CD4-positive, alpha-beta T cell treated with Interleukin-17A for 4 hours (primary cell): ENCODE measurements at places on chromosomes 4 and X.

DNA sequence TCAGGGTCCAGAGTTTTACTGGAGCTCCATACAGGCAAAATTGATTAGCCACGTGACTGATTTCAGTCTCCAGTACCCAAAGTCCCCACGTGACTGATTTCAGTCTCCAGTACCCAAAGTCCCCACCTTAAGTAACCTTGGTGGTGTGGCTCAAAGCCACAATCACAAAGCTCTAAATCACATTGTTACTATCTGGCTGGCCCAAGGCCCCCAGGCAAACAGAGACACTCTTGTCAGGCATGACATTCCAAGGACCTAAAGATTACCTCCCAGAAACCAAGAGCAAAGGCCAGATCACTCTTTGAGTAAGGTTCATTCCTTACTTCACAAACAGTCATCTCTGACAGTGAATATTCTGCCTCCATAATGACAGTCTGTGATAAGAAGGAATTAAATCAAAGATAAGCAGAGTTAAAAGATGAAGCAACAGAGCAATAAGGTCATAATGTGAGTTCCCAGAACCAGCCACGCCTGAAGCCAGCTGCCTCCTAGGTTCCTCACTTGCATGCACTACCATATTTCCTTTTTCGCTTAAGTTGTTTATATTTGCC, 78.5 kb downstream of the ANXA3 start:
- no peak for DNase-seq

- peak; percentile 52 for DNase-seq
Measured at GRCh38 chr4:15882675-15883086, 55.9 kb downstream of the FGFBP1 start.

DNA sequence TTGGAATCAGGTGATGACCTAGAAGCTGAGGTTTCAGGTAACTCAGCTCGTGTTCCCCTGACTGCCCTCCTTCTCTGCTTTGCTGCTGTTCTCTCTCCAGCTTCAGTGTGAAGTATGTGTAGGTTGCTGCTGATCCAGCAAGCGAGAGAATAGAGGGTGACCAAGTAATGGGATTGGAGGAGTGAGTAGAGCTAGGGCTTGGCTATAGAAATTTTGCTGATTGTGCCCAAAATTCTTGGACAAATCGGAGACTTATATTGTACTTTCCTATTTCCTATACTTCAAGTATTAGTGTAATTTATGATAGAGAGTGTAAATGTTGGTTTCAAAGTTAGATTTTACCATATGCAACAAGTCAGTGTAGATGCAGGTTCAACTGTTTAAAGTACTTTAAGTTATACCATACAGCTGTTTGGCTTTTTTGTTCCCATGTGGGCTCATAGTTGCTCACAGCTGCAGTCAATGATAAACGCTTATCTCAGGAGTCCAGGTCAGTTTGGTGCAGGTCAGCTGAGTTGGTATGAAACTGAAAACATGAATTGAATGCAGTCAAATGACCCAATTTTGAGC, 48.0 kb downstream of the RAPGEF2 start:
- no peak for DNase-seq

- DNase-seq = no peak
Measured at GRCh38 chrX:38103857-38104812, 97.8 kb downstream of the SYTL5 start.

- DNase-seq = no peak
Measured at GRCh38 chr4:114527637-114528036, 71.0 kb upstream of the UGT8 start.

DNA sequence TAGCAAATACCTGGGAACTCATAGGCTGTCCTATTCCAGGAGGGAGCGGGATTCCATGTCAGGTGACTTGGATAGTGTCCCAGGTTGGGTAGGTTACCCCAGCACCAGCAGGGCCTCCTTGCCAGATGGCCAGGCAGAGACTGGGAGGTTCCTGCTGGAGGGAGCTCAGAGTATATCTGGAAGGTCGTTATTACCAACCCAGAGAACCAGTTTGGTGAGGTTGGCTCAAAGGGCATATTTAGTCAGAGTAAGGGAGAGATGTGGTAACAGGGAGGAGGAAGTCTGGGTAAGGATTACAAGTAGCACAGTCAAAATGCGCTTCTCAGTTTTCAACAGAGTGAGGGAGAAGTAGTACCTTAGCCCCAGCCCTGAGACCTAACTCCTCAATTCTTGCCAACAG, 53.3 kb upstream of the LNX1 start:
- DNase-seq = no peak

GRCh38 chrX:101958139-101958538, 26.3 kb upstream of the ZMAT1 start:
- DNase-seq = no peak

- no peak for DNase-seq
Measured at GRCh38 chr4:85200106-85200505, 233.6 kb upstream of the WDFY3 start.

DNA sequence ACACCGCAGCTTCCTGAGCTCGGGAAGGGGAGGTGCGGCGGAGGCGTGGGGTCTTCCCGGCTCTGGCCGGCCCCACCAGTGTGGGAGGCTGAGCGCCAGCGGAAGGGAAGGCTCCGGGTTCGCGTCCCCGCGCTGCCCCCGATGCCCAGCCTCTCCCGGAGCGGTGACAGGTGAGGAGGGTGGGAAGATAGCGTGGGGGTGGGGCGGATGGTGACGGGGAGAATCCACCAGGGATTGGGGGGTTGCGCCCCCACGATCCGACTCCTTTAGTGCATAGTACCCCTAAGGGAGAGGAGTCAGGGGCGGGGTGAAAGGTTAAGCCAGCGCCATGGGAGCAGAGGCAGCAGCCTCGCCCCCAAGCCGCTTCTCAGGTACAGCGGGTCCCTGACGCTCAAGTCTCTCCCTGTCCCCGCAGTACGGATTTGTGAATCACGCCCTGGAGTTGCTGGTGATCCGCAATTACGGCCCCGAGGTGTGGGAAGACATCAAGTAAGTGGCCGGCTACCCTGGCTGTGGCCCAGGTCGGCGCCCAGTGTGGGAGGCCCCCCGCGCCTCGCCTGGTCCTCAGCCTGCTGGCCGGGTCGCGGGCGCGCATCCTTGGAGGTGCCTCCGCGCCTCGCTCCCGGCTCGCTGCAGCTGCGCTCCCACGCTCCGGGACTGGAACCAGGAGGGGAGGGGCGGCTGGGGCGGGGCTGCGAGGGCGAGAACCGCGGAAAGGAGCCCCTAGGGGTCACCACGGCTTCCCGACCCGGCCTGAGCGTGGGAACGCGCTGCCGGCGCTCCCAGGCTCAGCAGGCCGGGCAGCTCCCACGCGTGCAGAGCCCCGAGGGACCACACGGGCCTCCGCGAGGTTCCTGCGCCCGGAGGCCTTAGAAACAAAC, 791 bp downstream of the GUCY1B1 start:
- no peak for DNase-seq

GRCh38 chrX:107207943-107208342, 1.5 kb downstream of the DNAAF6 start:
- no peak for DNase-seq

- DNase-seq = no peak
Measured at GRCh38 chrX:75963774-75964173, 178.7 kb upstream of the MAGEE2 start.

DNA sequence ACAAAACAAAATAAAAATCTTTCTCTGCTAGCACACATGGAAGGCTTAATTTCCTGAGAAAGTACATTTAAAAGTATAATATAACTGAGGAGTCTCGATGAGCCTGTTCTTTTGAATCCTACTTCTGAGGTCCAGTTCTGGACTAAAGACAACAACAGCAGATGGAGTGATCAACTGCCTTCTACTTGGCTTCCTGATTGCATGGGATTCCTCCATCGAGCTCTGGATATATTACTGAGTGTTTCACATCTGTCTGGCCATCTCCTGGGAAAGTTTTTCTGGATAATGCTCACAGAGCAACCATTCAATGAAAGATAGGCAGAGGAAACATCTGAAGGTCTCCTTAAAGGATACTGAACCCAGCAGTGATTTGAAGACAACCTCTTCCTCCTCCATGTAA, 42.6 kb downstream of the KDR start:
- no peak for DNase-seq

DNA sequence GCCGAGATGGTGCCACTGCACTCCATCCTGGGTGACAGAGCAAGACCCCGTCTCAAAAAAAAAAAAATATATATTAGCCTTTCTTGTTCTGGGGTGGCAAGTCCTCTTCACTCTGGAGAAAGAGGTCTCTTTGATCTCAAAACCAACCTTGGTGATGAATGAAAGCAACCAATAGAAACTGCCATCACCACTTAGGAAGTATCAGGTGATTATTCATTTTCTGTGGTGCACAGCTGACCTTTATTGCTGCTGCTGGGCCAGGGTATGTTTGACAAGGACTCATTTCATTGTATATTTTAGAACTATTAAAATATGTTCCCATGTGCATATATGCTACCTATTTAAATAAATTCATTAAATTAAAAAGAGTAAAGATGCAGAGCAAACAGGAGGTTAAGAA, 76.0 kb upstream of the KIT start:
- no peak for DNase-seq

GRCh38 chr4:54898656-54899340, 226.6 kb downstream of the KDR start:
- DNase-seq = no peak

GRCh38 chrX:117508021-117508420, 608.6 kb downstream of the KLHL13 start:
- no peak for DNase-seq

GRCh38 chrX:24668111-24668510, 21.0 kb upstream of the PCYT1B start:
- no peak for DNase-seq

GRCh38 chrX:107878106-107878505, 52.4 kb downstream of the MID2 start:
- no peak for DNase-seq

- no peak for DNase-seq
Measured at GRCh38 chr4:148693913-148694649, 251.9 kb upstream of the NR3C2 start.

DNA sequence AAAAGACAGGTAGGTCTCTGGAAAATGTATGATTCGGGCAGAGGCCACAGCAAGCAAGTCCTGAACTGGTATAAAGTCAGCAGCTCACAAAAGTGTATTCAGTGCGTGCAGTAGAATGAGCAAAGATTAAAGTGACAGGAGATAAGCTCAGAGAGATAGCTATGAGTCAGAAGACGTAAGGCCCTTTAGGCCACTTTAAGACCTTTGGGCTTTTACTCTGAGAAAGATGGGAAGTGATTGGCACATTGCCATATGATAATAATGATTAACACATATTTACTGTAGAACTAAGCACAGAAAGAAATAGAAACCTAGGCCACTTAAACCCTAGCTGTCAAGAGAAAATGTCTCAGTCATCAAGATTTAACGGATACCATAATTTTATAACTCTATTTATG, 51.7 kb downstream of the TBCK start:
- DNase-seq = no peak

GRCh38 chr4:150098214-150098613, 20.0 kb downstream of the DCLK2 start:
- DNase-seq = no peak
